GM04504 (cell line): ENCODE measurements at places on chromosomes 1 and 21.

DNA sequence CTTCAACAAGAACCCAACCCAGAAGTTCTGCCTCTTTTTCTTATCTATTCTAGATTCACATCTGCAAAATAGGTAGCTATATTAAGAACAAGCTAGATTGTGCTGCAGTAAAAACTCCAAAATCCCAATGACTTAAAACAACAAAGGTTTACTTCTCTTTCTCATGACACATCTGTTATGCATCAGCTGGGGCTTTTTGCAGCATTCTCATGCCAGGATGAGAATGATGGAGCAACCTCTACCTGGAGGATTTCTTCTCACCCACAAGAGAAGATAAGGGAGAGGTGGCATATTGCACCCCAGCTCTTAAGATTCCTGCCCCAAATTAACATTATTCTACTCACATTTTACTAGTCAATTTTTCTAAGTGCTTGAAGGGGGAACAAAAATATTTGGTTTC lies 152.3 kb upstream of the SPAG17 start:
- no peak for DNase-seq

DNA sequence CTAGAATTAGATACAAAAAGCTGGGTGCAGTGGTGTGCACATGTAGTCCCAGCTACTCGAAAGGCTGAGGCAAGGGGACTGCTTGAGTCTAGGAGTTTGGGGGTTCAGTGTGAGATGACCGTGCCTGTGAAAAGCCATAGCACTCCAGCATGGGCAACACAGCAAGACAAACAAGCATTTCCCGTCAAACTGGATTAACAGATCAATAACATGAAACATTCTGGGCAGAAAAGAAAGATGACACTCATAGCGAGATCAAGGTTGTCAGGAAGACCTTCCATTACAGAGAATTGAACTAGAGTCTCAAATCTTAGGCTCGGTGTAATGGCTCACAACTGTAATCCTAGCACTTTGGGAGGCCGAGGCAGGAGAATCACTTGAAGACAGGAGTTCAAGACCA lies 14.0 kb downstream of the TFB2M start:
- no peak for DNase-seq

DNA sequence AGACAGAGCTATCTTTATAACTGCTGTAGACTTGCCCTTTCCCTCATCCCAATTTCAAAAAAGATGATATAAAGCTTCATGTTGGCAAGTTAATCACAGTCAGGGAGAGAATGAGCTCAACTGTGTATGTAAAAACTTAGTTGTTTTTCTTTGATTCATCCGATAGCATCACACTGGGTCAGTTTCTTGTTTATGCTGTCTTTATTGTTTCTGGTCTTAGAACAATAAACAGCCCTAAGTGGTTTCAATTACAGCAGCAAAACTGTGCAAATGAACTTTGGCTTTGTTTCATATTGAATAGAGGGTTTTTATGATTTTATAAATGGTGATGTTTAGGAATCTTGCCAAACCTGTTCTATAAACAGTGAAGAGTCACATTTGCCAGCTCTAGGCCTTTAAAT lies 423.8 kb upstream of the CXADR start:
- DNase-seq = no peak

- DNase-seq = no peak
Observed at GRCh38 chr1:225855503-225856300, 26.5 kb downstream of the TMEM63A start.

DNA sequence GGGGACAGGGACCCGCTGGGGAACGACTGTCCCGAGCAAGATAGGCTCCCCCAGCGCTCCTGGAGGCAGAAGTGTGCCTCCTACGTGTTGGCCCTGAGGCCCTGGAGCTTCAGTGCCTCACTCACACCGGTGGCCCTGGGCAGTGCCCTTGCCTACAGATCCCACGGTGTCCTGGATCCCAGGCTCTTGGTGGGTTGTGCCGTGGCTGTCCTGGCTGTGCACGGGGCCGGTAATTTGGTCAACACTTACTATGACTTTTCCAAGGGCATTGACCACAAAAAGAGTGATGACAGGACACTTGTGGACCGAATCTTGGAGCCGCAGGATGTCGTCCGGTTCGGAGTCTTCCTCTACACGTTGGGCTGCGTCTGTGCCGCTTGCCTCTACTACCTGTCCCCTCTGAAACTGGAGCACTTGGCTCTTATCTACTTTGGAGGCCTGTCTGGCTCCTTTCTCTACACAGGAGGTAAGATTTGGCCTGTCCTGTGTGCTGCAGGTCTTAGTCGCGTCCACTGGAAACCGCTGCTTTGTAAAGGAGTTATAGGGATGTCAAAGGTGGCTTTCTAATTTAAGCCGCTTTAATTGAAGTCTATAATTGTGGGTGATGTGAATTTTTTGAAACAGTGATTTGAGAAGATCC lies 717 bp downstream of the UBIAD1 start:
- no peak for DNase-seq

- DNase-seq = no peak
Observed at GRCh38 chr21:44947111-44947929, 7.5 kb downstream of the SLX9 start.

- no peak for DNase-seq
Observed at GRCh38 chr1:198679535-198680173, 40.8 kb downstream of the PTPRC start.

GRCh38 chr1:2642131-2642559 lies 9.3 kb upstream of the MMEL1 start:
- no peak for DNase-seq

GRCh38 chr1:90809996-90810395 lies 92.9 kb upstream of the BARHL2 start:
- no peak for DNase-seq

GRCh38 chr1:231885209-231885854 lies 258.7 kb downstream of the DISC1 start:
- no peak for DNase-seq

- DNase-seq = no peak
Observed at GRCh38 chr1:225460737-225461532, 33.1 kb upstream of the LBR start.

DNA sequence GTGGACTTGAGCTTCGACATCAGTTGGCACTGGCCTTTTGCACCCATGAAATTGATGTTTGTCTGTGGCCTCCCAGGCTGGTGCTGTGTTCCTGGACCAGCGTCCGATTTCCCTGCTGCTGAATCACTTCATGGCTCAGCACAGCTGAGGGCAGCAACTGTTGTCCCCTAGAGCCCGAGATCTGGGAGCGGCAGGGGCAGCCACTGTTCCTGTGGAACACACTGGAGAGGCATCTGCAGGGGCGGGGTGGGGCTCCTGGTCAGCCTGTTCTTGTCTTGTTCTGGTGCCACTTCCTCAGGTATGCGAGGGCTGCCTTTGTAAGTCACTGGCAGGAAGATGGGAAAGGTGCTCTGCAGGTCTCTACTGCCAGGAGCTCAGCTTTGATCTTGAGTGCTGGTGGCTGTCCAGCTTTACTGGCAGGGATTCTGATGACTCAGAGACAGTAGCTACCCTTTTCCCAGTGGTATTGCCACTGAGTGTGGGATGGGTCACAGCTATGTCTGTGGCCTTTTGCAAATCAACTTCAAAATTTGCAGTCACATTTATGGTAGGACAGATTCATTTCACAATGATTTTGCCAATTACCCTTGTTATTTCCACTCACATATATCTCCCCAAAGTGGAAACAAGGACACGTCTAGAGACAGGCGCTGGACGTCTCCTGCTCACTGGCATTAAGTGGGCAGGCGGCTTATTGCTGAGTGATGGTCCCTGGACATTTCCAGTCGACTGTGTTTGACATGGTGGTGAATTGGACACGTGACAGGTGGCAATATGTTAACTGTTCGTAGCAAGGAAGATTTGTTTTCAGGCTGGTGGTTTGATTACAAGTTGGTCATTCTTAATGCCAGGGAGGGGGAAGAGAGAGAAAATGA lies 15.3 kb downstream of the AGPAT3 start:
- no peak for DNase-seq
